Activated B cell treated with CpG ODN at 0.5 μM for 24 hours (primary cell): ENCODE measurements at places on chromosomes 3 and 15.

DNA sequence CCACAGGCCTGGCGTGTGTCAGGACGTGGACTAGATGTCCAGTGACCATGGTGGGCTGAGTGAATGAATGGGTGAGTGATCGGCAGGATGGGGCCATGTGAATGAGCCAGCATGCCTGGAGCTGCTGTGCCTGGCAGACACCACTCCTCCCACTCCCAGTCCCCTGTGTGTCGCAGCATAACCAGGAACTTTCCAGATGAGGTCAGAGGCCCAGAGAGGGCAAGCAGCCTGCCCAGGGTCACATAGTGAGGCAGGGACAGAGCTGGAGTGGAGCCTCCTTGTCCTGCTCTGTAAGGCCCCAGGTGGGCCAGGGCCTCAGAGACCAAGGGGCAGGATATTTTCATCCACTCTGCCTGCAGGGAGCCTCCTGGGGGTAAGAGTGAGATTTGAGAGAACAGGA is 6.4 kb downstream of the IQSEC1 start:
- no peak for DNase-seq

GRCh38 chr15:68389936-68390817 is 41.8 kb downstream of the ITGA11 start:
- DNase-seq, result peak; percentile 4

- no peak for DNase-seq
Observed at GRCh38 chr3:123193448-123194101, 8.2 kb upstream of the SEC22A start.

- DNase-seq, result no peak
Observed at GRCh38 chr3:154210986-154211385, 89.8 kb downstream of the ARHGEF26 start.

- DNase-seq, result no peak
Observed at GRCh38 chr3:18847583-18848197, 300.6 kb upstream of the KCNH8 start.

GRCh38 chr15:25939122-25939521 is 76.0 kb upstream of the ATP10A start:
- DNase-seq, result peak; percentile 23

DNA sequence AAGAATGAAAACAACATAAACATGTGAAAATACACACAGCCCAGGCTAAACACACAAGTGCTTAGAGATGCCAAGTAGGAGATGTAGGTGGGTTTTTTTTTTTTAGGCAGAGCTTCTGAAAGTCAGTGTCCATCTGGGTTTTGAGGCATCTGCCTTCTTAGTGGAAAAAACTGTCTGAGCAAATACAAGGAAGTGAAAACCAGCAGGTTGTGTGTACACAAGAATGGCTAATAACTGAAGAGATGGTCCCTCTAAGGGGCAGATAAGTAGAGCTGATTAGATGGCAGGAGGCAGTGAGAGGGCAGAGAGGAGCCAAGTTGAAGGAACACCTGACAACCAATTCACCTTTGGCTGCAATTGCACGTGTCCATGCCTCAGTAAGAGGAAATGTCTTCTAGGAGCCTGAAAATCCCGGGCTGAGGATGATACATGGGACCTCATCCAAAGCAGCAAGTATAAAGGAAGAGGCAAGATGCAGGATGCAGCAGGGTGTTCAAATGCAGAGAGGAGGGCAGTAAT is 34.9 kb downstream of the CYP19A1 start:
- DNase-seq, result no peak

GRCh38 chr3:35617370-35617769 is 22.0 kb upstream of the ARPP21 start:
- DNase-seq, result no peak

DNA sequence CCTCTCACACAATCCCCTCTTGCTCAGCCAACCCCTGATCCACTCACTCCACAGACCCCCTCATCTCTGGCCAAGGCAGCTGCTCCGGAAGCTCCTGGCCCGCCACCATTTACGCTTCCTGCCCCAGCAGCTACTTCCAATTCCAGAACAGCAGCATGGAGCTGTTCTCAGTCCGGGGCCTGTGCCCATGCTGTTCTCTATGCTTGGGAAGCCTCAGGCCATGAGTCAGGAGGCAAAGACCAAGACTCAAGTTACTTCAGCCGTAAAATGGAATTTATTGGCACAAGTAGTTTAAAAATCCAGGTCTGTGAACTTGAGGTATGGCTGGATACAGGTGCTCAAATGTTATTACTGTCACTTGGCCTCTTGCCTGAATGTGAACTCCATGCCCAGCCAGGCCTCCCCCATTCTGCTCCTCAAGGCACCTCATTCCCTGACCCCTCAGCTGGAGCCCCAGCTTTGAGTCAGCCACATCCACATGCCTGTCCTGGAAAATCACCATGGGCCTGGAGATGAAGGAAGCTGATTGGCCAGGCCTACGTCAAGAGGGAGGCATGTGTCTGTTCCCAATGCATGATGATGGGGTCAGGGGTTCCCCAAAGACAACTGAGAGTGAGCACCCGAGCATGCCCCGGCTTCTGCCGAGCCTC is 31.4 kb upstream of the CACNA2D2 start:
- no peak for DNase-seq

DNA sequence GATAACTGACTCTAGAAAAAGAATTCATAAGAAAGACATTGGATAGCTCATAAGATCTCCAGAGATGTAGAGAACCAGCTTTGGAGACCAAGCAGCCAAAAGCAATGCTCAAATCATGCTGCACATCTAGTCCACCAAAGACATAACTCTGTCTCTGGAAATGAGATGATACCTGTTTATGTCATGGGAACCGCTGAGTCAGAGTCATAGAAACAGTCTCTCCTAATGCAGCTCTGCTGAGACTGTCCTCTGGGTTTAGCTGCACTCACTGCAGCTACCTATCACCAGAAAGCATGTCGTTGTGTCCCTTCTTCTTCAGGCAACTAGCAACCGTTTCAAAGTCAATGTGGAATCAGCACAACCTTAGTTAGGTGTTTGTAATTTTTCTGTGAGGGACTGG is 218.5 kb upstream of the ROBO1 start:
- no peak for DNase-seq

DNA sequence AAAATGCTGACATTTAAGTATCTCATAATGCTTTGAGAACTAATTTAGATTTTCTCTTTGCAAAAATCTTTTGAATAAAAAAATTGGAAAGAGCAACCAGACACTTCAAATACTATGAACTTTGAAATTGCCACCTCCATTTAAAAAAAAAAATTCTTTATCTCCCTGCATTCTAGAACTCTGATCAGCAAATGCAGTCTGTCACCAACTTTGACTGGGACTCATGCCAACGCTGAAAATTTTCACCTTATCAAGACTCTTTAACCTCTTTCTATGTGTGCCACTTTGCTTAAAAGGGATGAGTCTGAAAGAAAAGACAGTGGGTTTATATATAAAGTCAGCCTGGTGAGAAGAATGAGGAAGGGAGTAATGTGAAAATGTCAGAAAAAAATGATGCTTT is 191.2 kb upstream of the ARPP21 start:
- DNase-seq, result no peak

DNA sequence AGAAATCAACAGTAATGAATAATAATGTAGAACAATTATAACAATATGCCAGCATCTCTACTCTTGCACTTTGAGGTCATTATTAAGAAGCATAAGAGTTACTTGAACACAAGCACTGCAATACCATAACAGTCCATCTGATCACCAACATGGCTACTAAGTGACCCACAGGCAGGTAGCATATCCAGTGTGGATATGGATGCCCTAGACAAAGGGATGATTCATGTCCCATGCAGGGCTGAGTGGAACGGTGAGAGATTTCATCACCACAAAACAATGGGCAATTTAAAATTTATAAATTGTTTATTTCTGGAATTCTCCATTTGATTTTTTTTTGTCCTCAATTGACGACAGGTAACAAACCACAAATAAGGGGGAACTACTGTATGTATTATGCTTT is 107.7 kb upstream of the TSC22D2 start:
- DNase-seq, result no peak

DNA sequence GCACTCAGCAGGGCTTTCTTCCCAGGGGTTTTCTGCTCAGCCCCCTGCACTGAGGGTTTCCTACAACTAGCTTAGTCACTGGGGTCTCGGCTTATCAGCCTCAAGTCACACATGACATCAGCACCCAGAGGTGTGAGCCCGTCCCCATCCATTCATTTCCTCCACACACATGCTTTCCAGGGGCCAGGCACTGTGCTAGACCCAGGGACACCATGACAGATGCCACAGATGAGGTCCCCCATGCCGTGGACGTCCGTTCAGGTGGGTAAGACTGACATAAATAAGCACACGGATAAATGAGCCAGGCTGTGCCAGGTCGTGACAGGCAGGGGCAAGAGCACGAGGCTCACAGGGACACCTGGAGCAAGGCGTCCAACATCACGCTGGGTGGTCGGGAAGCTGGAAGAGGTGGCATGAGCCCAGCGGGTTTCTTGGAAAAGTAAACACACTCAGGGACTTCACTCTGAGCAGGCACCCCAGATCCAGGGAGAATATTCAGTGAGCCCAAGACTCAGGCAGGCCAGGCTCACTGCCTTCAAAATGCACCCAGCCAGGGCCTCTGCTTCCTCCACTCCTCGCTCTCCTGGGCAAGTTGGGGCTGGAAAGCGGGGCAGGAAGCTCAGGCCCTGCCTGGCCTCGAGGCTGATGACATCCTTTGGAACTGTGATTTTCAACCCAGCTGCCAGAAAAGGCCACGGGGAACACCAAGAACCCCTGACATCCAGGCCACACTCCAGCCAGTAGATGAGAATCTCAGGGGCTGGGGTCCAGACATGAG is 139.3 kb downstream of the CHSY1 start:
- DNase-seq, result no peak

DNA sequence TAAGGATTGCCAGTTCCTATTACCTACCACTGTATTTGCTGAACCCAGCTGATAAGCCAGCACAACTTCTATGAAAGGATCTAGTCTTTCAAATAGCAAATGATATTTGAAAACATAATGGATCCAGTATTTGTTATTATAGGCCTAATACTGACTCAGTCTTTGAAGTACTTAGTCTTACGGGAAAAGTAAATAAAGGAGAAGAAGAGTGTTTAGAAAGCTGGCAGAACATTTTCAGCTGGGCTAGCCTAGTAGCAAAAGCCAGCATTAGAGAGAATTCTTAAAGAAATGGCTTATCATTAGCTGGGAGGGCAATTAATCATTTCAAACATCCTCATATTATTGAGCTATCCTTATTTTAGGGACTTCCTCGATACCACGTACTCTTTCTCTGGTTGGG is 101.4 kb upstream of the GOLIM4 start:
- no peak for DNase-seq

DNA sequence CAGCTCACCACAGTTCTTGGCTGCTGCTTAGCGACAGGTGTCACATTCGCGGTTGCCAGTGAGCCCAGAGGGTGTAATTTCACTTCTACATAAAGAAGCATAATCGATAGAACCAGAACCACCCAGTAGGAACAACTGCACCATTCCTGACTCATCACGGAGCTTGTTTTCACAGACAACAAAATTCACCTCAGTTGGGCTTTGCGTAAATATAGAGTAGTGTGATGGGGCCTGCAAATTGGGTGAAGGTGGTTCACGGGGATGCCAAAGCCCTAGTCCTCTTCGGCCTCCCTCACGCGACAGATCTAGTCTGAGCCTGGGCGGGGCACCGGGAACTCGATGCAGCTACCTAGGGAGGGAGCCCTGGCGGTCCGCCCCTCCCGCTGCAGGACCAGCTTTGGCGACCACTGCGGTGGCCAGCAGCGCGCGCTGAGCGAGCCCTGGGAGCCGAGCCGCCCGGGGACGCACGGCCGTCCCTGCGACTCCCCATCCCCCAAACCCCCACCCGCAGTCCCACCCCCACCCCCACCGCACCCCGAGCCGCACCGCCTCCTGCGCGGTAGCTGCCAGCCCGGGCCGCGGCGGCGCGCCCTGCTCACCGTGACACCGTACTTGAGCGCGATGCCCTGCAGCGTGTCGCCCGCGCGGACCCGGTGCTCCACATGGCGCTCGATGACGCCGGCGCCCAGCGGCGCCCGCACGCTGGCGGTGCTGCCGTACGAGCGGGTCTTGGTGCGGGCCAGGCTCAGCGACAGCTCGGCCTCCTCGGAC is 519 bp downstream of the LYSMD2 start:
- DNase-seq, result peak; percentile 59

DNA sequence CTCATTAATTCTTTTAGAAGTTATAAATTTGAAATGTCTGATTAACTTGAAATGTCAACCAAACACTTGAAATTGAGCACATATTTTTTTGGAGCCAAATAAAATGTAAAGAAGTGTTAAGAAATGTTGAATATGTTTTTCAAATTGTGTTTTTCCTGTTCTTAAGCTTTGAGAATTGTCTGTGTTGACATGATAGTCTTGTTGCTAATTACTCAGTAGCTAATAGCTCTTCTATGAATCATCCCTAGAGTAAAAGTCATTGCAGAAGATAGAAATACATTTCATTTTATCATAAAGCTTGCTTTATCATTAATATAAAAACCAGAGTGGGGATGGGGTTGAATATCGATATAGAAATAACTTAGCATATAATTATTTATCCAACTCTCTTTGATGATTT is 41.9 kb upstream of the ABHD10 start:
- no peak for DNase-seq

DNA sequence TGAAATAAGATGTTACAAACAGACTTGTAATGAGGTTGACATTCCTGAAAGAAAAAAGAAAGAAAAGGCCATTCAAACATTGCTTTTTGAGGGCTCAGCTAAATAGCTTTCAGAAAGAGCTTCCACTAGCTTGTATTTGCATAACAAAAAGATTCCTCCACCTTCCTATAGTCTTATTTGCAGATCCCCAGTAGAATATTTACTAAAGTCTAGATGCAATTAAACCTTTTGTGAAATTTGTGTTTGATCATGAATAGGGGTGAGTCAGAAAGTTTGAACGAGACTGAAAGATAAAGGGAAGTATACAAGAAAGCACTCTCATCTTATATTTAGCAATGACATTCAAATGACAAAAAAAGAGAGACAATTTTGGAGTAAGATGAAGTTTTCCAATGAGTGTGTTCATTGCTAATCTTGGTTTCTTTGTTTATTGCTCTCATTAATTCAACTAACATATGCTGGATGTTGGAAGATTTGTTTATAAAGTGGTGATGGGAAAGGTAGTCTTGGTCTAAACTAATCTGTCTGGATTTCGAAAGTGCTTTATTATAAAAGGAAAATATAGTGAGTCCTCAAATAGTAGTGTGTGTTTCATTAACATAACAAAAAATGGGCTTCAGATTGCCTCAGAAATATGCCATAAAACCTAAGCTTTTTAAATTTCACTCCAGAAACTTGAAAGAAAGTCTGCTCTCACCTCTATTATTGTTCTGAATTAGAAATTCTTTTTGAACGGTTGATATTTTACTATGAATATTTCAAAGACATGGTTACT is 9.1 kb upstream of the CADPS start:
- no peak for DNase-seq

GRCh38 chr3:59791774-59792308 is 742.0 kb upstream of the CFAP20DC start:
- no peak for DNase-seq

DNA sequence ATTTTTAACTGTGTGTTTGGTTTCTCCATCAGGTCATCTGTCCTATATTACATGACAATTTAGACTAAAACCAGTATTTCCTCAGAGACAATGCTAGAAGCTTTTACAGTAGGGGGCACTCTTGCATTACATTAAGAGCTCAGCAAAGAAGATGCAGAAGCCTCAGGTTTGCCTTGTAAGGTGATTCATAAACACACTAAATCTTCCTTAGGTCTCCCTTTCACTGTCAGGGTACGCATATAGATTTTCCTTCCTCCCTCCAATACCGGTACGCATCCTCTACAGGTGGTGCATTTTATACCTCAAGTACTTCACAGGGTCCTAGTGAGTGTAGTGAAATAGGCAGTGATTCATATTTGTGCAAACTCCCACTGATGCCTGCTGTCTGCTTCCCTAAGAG is 46.5 kb downstream of the CD86 start:
- no peak for DNase-seq

GRCh38 chr3:133479895-133480669 is 80.2 kb downstream of the BFSP2 start:
- DNase-seq, result no peak
